Activated CD4-positive, alpha-beta T cell treated with anti-CD3 and anti-CD28 coated beads, Interleukin-2, amount 50 U/mL, for 48 hours (primary cell): ENCODE measurements at places on chromosomes 3 and 15.

DNA sequence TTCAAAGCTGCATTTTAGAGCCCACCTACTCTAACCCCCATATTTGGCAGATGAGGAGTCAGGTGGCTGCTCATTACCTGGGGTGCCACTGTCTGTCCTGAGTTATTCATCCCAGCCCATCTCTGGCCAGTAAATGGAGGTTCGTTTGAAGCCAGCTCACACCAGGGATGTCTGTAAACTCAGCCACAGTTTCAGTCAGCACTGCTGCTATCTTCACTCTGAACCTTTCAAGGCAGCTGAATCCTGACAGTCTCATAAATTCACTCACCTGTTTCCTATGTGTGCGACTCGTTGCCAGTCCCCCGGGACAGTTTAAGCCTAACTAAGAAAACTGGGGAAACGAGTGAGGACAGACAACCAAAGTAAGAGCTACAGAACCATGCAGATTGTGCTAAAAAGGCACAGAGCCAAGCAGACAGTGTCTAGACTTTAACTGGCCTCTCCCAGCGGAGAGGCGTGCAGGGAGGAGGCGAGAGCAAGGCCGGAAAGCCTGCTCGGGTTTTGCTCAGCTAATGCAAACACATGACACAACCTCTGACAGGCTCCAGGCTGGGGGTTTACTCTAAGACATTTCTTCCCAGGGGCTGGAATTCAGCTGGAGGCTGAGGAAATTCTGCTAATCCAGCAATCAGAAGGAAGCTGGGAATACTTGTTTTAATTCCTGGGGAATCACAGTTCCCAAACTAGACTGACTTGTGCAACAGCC is 12.0 kb downstream of the FSTL1 start:
- no peak for DNase-seq

- DNase-seq = no peak
These were observed 96.5 kb upstream of the TLE3 start for GRCh38 chr15:70194266-70194665.

DNA sequence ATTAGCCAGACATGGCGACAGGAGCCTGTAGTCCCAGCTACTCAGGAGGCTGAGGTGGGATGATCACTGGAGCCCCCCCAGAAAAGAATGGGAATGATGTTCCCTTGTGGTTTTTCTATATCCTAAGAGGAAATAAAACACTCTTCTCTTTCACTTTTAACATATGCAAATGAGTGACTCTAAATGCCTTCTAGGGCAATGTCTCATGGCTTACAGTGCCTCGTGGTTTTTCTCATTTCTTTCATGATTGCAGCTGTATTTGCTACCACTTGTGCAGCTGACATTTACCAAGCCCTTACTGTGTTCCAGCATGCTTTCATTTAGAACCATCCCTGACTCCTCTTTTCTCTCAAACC is 26.4 kb downstream of the STOML1 start:
- peak; percentile 15 for DNase-seq

DNA sequence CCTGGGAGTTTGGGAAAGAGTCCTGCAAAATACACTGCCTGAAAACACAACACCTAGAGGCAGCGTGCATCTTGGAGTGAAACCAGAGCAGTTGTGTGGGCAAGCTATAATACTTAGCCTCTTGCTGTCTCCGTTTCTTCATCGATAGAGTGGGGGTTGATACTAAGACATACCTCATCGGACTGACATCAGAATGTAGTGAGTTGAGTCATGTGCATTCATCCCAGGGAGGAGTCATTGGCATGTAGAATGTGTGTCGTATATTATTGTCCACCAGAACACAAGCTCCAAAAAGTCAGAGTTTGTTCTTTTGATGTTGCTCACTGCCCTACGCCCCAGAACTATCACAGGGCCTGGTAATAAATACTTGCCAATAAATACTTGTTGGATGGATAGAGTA is 4.3 kb downstream of the SNTN start:
- DNase-seq = no peak

DNA sequence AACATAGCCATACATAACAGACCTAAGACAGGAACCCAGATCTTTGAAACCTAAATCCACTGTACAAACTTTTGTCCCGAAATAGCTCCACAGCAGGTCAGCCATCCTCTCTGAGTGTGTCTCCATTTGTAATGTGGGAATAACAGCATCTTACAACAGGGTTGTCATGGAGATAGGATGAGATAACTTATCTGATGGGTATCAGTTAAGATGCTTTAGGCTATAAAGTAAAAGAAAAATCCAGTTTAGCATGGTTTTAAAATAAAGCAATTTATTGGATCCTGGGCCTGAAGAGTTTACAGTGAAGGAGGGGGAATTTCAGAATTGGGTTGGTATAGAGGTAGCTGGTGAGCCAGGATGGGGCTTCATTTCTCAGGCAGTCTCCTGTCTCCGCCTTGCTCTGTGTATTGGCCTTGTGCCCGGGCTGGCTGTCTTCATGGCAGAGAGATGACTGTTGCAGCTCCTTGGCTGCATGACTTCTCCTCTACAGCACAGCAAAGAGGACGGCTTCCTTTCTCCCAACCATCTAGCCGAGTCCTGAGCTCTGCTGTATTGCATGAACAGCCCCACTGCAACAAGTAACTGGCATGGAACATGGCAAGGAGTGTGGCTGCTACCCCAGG is 131.9 kb upstream of the PROK2 start:
- DNase-seq = no peak

- DNase-seq = no peak
These were observed 60.1 kb downstream of the MGLL start for GRCh38 chr3:127762077-127762786.

- no peak for DNase-seq
These were observed 758.4 kb upstream of the ROBO1 start for GRCh38 chr3:80526153-80526552.

DNA sequence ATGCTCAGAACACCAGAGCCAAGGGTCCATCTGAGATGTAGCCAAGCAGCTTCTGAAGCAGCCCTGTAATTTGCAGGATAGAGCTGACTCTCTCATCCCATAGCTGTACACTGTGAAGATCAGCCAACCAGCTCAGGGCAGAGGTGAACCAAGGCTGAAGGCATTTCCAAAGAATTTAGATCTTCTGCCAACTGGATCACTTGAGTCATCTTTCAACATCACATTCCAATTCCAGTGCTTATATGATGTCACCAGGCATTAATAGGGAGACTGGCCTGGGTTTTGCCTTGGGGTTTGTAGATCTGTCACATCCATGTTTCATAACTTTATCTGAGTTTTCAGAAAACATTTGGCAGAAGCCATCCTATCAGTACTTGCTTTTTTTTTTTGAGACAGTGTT is 98.2 kb downstream of the NR2F2 start:
- DNase-seq = no peak

- DNase-seq = no peak
These were observed 348.8 kb downstream of the ROBO1 start for GRCh38 chr3:79418855-79419621.

GRCh38 chr3:132840201-132840700 is 118.0 kb upstream of the NPHP3 start:
- no peak for DNase-seq

DNA sequence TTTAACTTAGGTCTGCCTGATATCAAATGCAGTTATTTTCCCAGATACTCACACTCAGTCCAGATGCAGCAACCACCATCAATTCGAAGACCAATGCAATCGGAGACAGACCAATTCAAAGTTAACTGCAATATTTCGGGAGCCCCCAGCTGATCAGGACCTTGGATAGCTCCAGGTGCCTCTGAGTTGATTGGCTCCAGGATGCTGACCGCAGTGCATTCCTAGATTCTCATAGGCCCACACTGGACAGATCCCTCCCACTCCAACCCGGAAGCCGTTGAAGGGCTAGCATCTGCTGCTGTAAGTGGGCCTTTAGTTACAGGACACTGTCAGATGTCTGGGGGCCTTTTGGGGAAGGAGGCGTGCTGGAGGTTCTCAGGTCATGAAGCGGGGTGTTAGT is 89.5 kb upstream of the ATP2B2 start:
- peak; percentile 32 for DNase-seq

GRCh38 chr3:15681668-15682067 is 80.1 kb downstream of the BTD start:
- DNase-seq = no peak

DNA sequence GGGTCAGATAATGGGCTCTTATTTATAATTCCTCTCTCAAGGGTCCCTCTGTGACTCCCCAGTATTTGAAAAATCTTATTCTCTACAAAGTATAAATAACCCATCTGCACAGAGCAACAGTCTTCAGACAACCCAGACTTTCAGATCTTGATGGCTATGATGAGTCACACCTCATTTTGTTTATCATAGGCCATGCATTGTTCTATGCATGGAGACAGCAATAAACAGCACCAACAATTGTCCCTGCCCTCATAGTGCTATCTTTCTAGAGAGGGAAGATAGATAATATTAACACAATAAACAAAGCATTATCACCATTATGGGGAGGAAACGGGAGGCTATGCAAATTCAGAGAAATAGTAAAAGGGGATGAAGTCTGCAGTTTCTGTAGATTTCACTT is 13.4 kb downstream of the FHIT start:
- no peak for DNase-seq

DNA sequence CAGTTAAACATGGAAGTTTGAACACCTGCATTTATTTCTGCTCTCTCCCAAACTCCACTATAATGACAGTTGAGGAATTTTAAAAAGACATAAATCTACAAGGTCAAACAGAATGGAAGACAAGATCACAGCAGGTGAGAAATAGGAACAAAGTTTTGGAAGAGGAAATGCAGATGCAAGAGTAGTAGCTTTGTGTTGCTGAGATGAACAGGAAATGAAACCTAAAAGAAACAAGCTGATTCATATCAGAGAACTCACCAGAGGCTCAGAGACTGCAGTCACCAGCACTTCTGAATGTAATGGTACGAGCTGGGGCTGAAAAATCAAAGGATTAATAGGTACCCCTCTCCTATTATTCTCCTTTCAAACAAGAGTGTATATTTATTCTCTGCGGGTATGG is 459.9 kb downstream of the RAP2B start:
- DNase-seq = peak; percentile 20

- no peak for DNase-seq
These were observed 2.6 kb upstream of the FOXP1 start for GRCh38 chr3:71585887-71586809.

DNA sequence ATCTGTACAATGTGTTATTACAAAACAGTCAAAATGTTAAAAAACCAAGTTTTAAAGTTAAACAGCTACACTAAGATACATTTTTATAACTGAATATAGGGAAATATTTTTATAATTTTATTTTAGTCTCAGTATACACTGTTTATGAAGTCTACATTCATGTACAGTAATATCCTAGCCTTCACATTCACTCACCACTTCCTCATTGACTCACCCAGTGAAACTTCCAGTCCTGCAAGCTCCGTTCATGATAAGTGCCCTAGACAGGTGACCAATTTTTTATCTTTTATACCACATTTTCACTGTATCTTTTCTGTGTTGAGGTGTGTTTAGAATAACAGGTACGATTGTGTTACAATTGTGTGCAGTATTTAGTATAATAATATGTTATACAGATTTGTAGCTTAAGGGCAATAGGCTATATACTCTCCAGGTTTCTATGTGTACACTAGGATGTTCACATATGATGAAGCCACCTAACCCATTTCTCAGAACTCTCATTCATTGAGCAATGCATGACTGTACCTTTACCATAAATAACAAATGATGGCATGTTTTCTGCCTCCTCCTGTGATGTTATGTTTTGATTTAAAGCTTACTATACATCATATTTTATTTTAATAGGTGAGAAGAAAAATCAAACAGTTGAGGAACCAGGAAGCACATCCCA is 388.4 kb upstream of the NDN start:
- DNase-seq = no peak

DNA sequence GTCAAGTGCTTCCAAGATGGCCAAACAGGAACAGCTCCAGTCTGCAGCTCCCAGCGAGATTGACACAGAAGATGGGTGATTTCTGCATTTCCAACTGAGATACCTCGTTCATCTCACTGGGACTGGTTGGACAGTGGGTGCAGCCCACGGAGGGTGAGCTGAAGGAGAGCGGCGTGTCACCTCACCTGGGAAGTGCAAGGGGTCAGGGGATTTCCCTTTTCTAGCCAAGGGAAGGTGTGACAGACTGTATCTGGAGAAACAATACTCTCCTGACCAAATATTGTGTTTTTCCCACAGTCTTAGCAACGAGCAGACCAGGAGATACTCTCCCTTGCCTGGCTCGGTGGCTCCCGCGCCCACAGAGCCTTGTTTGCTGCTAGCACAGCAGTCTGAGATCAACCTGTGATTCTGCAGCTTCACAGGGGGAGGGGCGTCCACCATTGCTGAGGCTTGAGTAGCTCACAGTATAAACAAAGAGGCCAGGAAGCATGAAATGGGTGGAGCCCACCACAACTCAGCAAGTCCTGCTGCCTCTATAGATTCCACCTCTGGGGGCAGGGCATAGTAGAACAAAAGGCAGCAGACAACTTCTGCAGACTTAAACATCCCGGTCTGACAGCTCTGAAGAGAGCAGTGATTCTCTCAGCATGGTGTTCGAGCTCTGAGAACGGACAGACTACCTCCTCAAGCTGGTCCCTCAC is 293.5 kb upstream of the SUCLG2 start:
- DNase-seq = peak; percentile 35

DNA sequence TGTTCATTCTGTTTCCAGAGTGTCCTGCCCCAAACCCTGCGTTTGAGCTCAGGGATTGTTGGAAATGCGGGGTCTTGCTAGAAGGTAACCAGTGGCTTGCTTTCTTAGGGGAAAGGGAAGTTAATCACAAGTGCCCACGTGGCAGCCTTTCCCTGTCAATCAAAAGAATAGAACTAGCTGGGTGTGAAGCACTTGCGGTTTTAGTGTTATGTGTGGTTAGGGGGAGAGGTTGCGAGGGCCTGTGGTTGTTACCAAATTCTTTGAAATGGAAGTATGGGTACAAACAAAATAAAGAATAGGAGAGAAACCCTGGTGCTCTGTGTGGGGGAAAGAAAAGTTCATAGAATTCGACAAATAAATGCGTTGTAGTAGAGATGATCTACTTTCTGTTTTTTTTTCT is 67.6 kb downstream of the FNDC3B start:
- DNase-seq = peak; percentile 44

DNA sequence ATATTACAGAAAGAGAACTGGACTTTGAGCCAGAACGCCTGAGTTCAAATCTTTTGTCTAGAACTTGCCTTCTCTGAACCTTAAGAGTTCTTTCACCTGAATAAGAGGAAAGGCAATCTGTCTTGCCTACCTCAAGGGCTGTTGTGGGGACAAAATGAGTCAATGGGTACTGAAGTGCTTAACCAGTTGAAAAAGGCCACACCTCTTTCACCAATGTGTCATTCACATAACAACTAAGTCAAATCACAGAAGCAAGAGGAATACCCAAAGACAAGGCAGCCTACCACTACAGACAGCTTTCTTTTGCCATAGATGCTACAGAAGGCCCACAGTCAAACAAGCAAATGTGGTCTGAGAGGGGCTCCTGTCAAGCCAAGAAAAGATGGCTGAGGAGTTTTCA is 39.7 kb downstream of the NBEAL2 start:
- peak; percentile 40 for DNase-seq
